ENCODE measurements at places on chromosomes 5 and 9. TPM values are rescaled to one million over a fixed set of nuclear protein-coding genes. Genes with fewer than 3 reads are reported as not detected.
A peak's percentile ranks its signal among the peaks of the same experiment; 100 is the strongest.

KIF24 gene
- 0.33 TPM for total RNA-seq

DNA sequence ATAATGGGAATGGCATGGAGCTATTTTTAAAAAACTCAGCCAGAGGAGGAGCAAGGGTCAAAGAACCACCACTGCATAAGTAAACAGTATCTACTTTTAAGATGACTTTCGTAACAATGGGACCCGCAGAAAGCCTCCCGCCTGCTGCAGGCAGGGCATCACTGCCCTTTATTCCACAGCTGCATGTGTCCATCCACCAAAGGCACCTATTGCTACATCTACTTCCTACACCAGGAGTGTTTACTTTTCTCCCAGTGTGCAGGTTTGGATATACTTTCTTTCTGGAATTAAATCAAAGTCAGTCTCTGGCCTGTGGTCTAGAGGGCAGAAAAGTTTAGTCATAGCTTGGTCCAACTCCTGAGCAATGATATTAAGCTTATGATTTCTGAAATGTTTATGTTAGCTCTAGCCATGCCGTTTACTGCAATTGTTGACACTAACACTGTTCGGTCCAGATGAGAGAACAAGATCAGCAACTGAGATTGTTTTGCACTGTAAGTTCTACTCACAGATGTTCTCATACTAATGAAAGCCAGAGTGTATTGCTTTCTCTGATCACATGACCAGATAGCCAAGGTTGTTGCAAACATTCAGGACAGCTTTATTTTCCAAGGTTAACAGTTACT lies 391.5 kb downstream of the FGF10 start:
- DNase-seq, result peak; percentile 23

GRCh38 chr9:110173322-110173642 lies 34.7 kb downstream of the C9orf152 start:
- DNase-seq, result no peak

- DNase-seq, result no peak
These were observed 46.0 kb upstream of the FSTL4 start for GRCh38 chr5:133658327-133658726.

DNA sequence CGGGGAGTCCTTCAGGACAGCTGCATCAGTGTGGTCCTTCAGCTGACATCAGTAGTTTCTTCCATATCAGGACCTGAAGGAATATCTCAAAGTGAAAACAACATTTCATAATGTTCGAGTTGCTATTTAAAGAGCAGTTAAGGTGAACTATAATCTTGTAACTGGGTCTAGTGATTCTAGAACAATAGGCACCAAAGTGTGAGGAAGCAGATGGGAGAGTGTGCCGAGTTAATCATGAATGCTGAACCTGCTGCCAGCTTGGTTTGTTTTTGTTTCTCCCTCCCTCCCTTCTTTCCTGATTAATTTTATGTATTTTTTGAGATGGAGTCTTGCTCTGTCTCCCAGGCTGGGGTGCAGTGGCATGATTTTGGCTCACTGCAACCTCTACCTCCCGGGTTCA lies 3.6 kb upstream of the PTGR1 start:
- no peak for DNase-seq

DNA sequence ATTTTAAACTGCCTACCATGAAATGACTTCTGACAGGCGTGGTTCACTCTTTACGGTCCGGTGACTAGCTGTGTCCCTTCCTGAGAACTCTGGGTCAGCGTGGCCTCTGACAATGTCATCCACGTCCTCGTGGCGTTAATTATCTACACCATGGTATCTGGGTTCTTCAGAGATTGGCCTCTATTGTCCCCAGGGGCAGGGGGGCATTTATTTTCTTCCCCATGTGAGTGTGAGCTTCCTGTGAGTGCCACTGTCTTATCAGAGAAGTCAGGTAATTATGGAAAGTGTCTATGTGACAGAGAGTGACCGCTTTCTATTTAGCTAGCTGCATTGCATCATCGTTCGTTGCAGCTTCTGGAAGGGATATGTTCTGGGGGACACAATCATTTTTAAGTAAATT lies 77.2 kb downstream of the FBXL7 start:
- no peak for DNase-seq

DNA sequence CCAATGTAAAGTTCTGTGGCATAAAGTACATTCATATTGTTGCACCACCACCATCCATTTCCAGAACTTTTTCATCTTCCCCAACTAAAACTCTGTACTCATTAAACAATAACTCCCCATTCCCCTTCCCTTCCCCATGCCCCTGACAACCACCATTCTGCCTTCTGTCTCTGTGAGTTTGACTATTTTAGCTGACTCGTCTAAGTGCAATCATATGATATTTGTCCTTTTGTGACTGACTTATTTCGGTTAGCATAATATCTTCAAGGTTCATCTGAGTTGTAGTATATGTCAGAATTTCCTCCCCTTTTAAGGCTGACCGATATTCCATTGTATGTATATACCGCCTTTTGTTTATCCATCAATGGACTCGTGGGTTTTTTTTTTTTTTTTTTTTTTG lies 29.0 kb upstream of the SMU1 start:
- DNase-seq, result no peak
